A549 treated with Hydrocortisone at 1 μM for 4 hours (cell line): ENCODE measurements at places on chromosomes 16 and 17. TPM values are rescaled to one million over a fixed set of nuclear protein-coding genes. Genes with fewer than 3 reads are reported as not detected.

Gene KRT34
- 0.22 to 0.52 TPM (median 0.46 TPM) in 5 replicates for total RNA-seq

Gene CBX2
- total RNA-seq: 15.0 to 16.5 TPM (median 16.3 TPM) in 5 replicates

Gene ABCC6
- 0.92 to 1.4 TPM (median 1.2 TPM) in 5 replicates for total RNA-seq

Gene WFIKKN2
- 0.05 TPM in 1 of 5 replicates, not detected in the others for total RNA-seq

Gene TERB1
- 0.06 TPM in 1 of 5 replicates, not detected in the others for total RNA-seq

Gene RNF222
- not detected in 5 replicates for total RNA-seq

Gene VTN
- 17.1 to 25.8 TPM (median 20.1 TPM) in 5 replicates for total RNA-seq
